ENCODE measurements at places on chromosomes 16 and 17. TPM values are rescaled to one million over a fixed set of nuclear protein-coding genes. Genes with fewer than 3 reads are reported as not detected.

The RCVRN gene
- not detected for total RNA-seq

The RGS9 gene
- 4.2 TPM for total RNA-seq

The LDHD gene
- total RNA-seq = 4.2 TPM

The TAC4 gene
- total RNA-seq = not detected

The SHCBP1 gene
- total RNA-seq = 0.85 TPM

The MLKL gene
- total RNA-seq = 11.8 TPM

The KRT28 gene
- total RNA-seq = not detected

The PRKCB gene
- total RNA-seq = not detected

The ST6GALNAC1 gene
- 0.52 TPM for total RNA-seq

The ITGB4 gene
- total RNA-seq = 76.9 TPM

The SAMD14 gene
- 1.2 TPM for total RNA-seq

All from renal cortical epithelial cell (primary cell).